Spleen (tissue), 13 donors: ENCODE measurements at places on chromosomes 4 and X.

GRCh38 chr4:166527500-166527899 lies 654.5 kb downstream of the TLL1 start:
- H3K36me3 ChIP-seq: no peaks in the 10 kb centered on the region
- no peak for DNase-seq
- H3K27me3 ChIP-seq: no peaks in the 10 kb centered on the region

GRCh38 chr4:186105647-186106321 lies 1.3 kb downstream of the FAM149A start:
- H3K27ac ChIP-seq: no peak overlapping the region
- H3K27me3 ChIP-seq: peaks cover 73% of the 10 kb centered on the region
- H3K4me1 ChIP-seq: peaks cover 17% of the 10 kb centered on the region

DNA sequence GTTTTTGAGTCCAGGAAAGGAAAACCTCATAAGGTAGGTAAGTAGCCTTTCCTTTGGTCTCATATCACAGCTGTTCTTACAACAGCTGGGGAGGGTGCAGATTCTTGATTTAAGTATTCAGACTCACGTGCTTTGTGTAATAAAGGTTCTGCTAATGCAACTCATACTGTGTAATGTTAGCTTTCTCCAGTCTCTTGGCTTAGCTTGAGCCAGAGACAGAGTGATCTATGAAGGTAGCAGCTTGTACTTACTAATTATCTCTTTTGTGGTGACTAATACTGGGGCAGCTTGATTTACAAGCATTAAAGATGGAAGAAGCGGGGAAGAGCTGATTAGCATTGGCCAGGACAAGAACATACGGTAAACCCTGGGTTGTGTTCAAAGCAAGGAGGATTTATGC lies 80.3 kb downstream of the LNX1 start:
- H3K27me3 ChIP-seq: no peaks in the 10 kb centered on the region
- no peaks in the 10 kb centered on the region for H3K36me3 ChIP-seq

DNA sequence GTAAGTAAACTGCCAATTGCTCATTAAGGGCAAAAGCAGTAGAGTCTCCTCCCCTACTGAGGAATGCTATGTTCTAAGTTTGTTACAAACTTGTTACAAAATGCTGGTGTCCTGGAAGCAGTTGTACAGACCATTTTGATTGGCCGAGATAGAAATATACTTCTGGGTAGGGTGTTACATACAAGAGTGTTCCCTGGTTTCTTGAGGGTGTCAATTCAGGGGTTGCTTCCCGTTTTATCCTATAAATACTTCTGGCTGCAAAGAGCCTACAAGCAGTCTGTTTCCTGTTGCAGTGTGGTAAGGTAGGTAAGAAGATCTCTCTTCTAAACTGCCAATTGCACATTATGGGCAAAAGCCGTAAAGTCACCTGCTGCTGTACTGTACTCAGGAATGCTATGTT lies 5.7 kb downstream of the TRPC5OS start:
- no peaks in the 10 kb centered on the region for H3K4me1 ChIP-seq
- H3K27ac ChIP-seq: no peak overlapping the region
- DNase-seq: no peak
- no peaks in the 10 kb centered on the region for H3K36me3 ChIP-seq
- H3K27me3 ChIP-seq: no peaks in the 10 kb centered on the region

- no peak for DNase-seq
- H3K4me1 ChIP-seq: no peaks in the 10 kb centered on the region
- H3K36me3 ChIP-seq: no peaks in the 10 kb centered on the region
- no peak overlapping the region for H3K4me3 ChIP-seq
- H3K27me3 ChIP-seq: no peaks in the 10 kb centered on the region
These were observed 164.6 kb upstream of the CASK start for GRCh38 chrX:42087960-42088359.

- H3K27me3 ChIP-seq: no peaks in the 10 kb centered on the region
- no peak for DNase-seq
- no peak overlapping the region for H3K27ac ChIP-seq
These were observed 25.6 kb upstream of the ABCB7 start for GRCh38 chrX:75181721-75182120.

DNA sequence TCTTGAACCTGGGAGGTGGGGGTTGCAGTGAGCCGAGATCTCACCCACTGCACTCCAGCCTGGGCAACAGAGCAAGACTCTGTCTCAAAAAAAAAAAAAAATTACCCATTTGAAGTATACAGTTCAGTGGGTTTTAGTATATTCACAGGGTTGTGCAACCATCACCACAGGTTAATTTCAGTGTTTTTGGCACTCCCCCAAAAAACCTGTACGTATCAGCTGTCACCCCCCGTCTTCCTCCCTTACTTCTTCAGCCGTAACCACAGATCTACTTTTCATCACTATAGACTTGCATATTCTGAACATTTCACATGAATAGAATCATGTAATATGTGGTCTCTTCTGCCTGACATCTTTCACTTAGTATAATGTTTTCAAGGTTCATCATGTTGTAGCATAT lies 11.7 kb upstream of the PTTG2 start:
- H3K27me3 ChIP-seq: no peaks in the 10 kb centered on the region
- H3K4me3 ChIP-seq: no peak overlapping the region
- H3K27ac ChIP-seq: no peak overlapping the region
- H3K36me3 ChIP-seq: peaks cover 28% of the 10 kb centered on the region

DNA sequence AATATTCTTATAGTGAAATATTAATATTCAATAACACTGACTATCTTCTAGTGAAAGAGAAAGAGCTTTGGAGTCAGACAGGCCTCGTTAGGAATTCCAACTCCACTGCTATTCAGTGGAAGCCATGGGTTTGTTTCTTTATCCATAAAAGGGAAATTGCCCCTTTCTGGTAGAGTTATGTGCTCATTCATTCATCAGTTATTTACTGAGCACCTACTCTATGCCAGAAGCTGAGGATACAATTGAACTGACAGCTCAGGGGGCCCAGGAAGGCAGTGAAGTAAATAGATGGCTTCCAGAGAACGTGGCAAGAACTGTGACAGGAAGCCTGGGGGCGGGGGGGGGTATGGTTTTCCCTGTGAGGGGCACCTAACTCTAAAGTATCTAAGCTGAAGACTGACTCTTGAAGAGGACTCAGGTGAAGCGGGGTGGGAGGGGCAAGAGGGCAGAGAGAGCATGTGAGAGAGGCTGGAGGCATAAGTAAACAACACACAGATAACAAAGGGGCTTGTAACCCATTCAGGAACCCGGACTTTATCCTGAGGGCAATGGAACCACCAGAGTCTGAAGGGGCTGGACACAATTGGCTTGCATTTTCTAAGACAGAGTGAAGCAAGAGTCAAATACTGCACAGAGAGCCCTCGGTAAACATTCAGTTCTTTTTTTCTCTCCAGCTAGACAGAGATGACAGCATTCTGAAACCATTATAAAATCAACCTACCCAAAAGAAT lies 20.3 kb downstream of the ANXA5 start:
- H3K4me3 ChIP-seq: no peak overlapping the region
- H3K4me1 ChIP-seq: no peaks in the 10 kb centered on the region
- H3K27ac ChIP-seq: no peak overlapping the region
- peaks cover 93% of the 10 kb centered on the region for H3K36me3 ChIP-seq
